ENCODE measurements at places on chromosomes 1 and 21. TPM values are rescaled to one million over a fixed set of nuclear protein-coding genes. Genes with fewer than 3 reads are reported as not detected.

The MT1HL1 gene
- total RNA-seq = not detected

The GPR25 gene
- total RNA-seq = not detected

The HFM1 gene
- 16.2 TPM for total RNA-seq

The CASZ1 gene
- 26.1 TPM for total RNA-seq

The CFHR4 gene
- not detected for total RNA-seq

The HJV gene
- 439 TPM for total RNA-seq

The CFAP107 gene
- under 0.01 TPM for total RNA-seq

The SH3D21 gene
- 0.52 TPM for total RNA-seq

The SPATA21 gene
- not detected for total RNA-seq

The SYCP1 gene
- total RNA-seq = not detected

The PLA2G2F gene
- total RNA-seq = not detected

The IGSF3 gene
- 28.7 TPM for total RNA-seq

The FCMR gene
- 0.52 TPM for total RNA-seq

The LCE1B gene
- not detected for total RNA-seq

The CEP104 gene
- 26.1 TPM for total RNA-seq

The RGS8 gene
- total RNA-seq = not detected

The FGR gene
- 2.6 TPM for total RNA-seq

The C1orf87 gene
- total RNA-seq = not detected

The FMO3 gene
- total RNA-seq = not detected

The GBP1 gene
- 14.6 TPM for total RNA-seq

The C1orf56 gene
- 1.6 TPM for total RNA-seq

The WNT3A gene
- not detected for total RNA-seq

The ADAMTS1 gene
- 32.4 TPM for total RNA-seq

The SAMD13 gene
- total RNA-seq = 13.0 TPM

All from skeletal muscle tissue (tissue), 5 donors.